Stimulated activated CD8-positive, alpha-beta memory T cell treated with anti-CD3 and anti-CD28 coated beads, Interleukin-15, amount 100 ng/mL, for 24 hours (primary cell): ENCODE measurements at places on chromosomes 3 and 15.
A peak's percentile ranks its signal among the peaks of the same experiment; 100 is the strongest.

- DNase-seq = no peak
These were observed 5.2 kb upstream of the EIF1B start for GRCh38 chr3:40304352-40304751.

DNA sequence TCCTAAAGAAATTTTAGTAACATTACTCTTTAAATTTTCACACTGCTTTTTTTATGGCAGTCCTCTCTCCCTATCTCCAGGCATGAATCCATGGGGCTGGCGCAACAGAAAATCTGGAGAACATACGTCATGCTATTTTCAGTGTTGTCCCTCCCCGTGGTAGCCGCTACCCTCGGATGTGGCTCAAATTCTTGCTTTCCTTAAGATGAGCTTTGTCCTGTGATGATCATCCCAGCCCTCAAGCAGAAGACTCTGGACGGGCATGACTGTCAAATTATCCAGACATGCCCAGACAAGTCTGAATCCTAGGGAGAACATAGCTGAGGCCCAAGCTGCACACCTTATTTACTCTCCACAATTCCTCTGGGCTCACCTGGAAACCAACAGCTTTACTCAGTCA lies 49.1 kb downstream of the FMN1 start:
- no peak for DNase-seq

DNA sequence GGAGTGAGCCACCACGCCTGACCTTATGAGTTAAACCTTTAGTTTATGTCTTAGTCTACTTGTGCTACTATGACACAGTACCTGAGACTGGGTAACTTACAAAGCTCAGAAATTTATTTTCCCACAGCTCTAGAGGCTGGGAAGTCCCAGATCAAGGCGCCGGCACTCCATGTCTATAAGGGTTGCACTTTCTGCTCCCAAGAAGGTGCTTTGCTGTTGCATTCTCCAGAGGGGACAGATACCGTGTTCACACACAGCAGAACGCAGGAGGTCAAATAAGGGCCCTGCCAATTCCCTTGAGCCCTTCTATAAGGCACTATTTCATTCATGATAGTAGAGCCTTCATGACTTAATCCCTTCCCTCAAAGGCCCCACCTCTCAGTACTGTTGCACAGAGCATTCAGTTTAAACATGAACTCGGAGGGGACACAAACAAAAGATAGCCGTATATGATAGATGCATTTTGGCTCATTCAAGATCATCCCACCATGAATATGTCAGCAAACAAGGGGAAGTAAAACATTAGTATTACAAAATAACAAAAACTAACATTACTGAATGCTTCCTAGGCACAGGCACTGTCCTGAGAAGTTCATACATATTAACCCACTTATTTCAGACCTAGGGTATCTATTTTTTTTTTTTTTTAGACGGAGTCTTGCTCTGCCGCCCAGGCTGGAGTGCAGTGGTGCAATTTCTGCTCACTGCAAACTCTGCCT lies 26.5 kb downstream of the PLA1A start:
- no peak for DNase-seq

DNA sequence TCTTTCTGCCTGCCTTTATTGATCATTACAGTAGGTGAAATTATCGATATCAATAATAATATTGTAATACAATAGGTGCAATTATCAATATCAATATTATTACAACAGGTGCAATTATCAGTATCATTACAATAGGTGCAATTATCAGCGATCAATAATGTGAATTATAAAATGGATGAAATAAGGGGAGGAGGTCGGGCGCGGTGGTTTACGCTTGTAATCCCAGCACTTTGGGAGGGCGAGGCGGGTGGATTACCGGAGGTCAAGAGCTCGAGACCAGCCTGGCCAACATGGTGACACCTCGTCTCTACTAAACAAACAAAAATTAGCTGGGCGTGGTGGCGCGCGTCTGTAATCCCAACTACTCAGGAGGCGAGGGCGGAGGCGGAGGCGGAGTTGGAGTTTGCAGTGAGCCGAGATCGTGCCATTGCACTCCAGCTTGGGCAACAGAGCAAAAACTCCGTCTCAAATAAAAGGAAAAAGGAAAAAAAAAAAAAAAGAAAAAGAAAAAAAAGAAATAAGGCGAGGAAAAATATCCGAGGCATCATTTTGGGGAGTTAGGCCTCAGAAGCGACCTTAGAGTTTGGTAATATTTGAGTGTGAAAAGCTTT lies 611 bp upstream of the BNIP2 start:
- DNase-seq = peak; percentile 20

GRCh38 chr15:72770673-72771328 lies 12.8 kb downstream of the ADPGK start:
- no peak for DNase-seq

- DNase-seq = no peak
These were observed 98.4 kb downstream of the VGLL4 start for GRCh38 chr3:11545186-11545851.

GRCh38 chr15:26967719-26968269 lies 3.2 kb upstream of the GABRG3 start:
- DNase-seq = no peak

DNA sequence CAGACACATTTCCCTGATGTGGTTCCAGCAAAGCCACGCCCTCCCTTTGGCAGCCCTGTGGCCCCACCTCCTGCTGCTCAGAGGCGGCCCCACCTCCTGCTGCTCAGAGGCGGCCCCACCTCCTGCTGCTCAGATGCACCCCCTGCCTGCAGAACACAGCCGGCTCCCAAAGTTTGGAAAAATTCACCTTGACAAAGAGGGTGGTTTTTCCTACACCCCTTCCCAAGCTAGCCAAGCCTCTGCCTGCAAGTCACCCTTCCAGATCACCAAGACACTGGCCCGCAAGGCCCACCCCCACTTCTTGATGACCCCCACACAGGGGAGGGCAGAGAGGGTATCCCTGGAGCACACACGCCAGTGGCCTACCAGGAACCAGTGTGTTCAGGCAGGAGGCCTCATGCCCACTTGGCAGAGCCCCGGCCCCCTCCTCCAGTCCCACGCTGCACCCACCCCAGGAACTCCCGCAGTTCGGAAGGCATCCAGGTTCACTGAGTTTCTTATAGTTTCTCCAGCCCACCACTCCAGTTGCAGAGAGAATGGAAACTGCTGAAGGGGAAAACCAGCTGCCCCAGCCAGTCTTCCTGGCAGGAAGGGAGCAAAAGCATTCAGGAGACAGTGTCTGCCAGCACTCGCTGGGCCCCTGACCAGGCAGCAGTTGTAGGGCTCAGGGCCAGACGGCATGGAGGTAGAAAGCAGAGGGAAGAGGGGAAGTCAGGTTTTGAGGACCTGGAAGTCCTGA lies 2.3 kb upstream of the HAPLN3 start:
- DNase-seq = peak; percentile 41

- no peak for DNase-seq
These were observed 124.3 kb upstream of the RGMA start for GRCh38 chr15:93213281-93213680.

DNA sequence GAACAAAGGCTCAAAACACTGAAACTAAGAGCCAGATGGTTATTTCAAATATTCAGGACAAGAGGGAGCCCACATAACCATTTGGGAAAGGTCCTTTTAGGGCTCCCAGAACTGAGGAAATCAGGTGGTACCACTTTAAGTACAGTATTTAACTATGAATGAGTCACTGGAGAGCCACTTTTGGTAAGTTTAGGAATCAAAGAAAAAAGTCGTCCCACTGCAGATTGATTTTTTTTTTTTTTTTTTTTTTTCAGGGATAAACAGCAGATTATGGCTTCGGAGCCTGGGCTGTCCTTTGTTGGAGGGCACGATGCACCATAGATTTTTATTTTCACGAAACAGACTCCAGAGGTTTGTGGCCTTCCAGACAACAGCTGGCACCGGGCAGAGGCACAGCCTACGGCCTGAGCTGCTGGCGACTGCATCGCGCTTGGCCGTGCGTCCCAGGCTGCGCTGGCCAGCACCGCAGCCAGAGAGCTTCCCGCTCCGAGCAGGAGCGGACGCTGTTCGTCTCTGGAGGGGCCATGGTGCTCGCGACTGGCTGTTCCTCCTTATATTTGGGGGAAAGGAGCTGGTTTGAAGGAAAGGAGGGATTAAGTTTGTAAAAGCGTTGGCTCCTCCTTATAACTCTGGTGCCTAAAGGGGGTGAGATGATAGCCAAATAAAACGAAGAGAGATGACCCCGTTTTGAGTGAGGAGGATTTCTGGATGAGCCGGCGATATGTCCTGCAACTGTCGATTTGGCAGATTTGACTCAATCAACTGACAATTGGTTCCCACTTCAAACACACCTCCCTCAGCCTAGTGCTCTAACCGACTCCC lies 152.9 kb upstream of the GOLIM4 start:
- no peak for DNase-seq

DNA sequence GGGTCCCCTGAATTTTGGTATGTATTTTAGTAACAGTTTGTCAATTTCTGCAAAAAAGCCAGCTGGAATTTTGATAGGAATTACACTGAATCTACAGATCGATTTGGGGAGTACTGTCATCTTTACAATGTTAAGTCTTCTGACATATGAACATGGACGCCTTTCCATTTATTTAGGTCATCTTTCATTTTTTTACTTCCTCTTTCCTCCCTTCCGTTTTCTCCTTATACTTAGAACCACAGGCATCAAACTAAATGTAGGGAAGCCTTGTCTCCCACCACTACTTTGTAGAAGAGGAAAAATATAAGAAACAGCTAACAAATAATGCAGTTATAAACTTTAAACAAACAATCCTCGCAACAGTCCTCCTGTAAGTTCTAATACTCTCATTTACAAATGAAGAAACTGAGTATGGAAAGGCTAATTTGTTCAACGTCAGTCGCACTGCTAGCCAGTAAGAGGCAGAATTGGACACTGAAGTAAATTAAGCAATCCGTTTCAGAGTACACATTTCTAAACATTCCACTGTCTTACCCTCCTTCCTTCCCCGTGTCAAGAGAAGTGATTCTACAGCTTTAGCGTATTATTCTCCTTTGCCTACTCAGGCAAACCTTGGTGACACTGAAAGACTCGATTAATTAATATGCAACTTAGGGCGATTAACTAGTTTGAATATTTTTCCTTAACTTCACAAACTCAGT lies 25.6 kb downstream of the RHOA start:
- no peak for DNase-seq

DNA sequence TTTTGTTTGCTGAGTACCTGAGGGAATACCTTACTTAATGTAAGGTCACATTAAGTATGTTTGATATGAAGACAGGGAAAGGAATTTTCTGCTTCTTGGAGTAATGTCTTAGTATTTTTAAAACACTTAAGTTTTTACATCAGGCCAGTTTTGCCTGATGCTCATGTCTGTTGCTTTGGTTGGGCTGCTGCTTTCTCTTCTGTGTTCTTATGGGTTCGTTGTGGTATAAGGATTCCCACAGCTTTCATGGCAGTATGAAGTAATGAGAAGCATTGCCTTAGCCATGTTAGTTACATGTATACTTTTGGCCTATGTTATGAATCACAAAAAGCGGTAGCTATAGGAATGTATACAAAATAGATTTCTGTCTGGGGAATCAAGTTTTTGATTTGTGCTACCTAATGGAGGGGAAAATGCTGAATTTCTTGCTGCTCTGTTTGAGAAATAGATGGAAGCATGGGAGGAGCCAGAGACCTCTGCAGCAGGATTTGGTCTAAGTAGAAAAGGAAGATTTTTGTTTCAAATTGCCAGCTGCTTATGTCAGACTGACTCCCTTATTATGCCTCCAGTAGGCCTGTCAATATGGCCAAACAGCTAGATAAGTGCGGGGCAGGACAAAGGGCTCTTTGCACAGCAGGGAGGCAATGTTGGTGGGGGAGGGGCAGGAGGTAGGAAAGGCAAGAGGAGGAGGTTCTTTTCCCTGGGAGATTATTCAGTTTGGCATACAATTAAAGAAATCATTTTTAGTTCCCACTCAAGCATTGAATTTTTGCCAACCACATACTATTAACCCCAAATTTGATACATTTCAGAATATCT lies 5.2 kb downstream of the SETD5 start:
- DNase-seq = no peak

DNA sequence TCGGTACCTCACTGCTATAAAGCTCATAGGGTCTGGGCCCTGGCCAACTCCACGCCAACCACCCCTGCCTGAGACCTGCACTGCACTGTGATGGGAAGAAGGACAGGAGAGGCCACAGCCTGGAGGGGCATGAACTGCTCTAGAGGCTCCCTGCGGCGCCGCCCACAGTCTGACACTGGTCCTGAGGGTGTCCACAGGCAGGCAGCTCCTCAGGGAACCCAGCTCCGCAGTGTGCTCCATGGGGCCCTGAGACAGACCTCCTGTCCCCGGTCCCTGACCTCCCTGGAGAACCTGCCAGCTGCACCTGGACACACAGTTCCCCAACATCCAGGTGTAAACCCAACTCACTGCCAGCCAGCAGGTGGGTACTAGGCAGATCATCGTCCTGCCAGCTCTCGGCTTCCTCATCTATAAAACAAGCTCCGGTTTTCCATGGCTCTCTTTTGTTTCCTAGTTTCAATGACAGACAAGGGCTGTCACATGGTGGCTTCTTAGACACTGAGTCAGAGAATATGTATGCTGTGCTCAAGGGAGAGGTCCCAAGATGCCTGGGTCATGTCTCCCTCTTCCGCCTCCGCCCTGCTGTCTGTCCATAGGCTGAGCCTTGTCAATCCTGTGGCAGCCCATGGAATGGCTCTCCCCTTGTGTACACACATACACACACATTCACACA lies 5.1 kb upstream of the HAPLN3 start:
- no peak for DNase-seq

GRCh38 chr3:94374439-94375161 lies 311.7 kb downstream of the NSUN3 start:
- no peak for DNase-seq

DNA sequence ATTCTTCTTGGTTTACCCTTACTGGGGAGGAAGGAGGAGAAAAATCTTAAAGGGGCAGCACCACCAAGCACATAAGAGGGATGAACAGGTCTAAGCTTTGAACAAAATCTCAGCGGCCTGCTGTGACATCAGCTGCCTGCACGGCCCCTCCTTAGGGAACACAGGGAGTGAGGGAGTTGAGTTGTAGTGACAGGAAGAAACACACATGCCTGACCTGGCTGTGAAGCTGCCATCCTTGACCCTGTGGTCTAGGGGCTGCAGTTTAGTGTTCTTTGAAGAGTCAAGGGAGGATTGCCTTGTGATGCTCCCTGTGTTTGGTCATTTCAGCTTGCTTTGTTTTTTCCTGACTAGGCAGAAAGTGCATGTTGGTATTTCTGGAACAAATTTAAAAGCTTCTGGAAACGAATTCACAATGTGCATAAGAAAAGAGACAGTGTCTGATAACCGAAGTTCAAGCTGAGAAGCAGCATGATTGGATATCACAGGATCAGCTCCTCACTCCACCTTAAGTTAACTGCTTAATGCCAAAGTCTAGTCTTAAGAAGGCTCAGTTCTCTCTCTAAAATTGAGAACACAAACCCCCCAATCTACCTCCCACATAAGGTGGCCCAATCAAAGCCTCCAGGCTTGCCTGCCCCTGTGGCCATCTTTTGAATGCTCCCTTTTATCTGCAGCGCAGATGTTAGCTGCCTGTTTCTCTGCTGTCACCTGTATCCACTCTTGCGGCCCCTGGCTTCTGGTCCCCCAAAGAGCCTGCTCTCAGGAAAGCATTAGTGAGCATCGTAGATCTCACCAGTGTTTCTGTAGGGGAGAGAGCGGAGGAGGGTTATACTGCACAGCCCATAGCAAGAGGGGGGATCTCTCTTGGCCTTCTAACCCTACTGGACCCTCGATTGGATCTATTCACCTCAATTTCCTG lies 82.2 kb downstream of the SCN11A start:
- no peak for DNase-seq
